ENCODE measurements at places on chromosomes 11 and 22.

DNA sequence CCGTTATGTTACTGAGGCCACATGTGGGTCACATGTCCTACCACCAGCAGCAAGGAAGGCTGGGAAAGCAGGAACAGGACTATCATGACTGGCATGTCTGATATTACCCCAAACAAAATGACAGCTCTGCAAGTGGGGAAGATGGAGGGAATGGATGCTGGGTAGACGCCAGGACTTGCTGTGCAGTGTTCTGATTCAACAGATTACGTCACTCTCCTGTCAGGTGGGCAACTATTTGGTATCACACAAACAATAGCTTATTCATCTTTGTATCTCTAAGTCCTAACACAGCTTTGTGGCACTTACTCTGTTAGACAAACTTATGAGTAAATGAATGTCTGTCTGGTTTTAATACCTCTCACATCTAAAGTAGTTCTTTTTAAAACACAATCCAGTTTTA lies 105.2 kb downstream of the SPON1 start:
- DNase-seq = no peak

- DNase-seq = no peak
Measured at GRCh38 chr11:117439256-117439655, 111.6 kb downstream of the CEP164 start.

DNA sequence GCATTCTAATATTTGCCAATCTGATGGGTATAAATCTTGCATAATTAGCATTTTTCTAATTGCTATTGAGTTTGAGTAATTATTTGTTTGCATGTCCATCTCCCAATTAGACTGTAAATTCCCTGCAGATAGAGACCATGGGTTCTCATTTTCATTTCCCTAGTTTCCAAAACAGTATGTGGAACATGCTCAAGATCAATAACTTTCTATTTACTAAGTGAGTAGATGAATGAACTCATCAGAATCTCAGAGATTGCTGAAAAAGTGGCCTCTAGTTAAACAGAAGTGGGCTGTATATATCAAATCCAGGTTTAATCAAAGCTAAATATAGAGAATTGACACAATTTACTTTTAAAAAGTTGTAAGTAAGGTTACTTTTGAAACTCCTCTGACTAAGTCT lies 138.0 kb upstream of the PGR start:
- DNase-seq = no peak

DNA sequence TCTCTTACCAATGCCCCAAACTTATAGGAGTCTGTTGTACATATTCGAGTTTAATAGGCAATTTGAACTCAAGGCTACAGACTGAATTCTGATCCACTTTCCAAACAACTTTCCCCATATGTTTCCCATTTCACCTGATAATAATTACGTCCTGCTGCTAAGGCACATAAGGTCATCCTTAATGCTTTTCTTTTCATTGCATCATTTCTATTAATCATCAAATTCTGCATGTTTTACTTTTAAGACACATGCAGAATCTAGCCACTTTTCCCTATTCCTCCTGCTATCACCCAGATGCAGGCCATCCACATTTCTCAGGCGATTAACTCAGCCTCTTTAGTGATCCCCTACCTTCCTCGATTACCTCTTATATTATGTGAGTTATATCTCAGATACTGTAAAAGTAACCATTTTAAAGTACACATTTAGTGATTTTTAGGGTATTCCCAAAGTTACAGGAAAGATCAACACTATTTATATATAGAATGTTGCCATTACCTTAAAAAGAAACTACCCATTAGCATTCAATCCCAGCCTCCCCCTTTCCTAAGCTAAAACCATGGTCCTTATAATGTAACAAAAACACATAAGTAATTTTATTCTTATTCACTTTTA lies 14.9 kb downstream of the XKR3 start:
- no peak for DNase-seq

- DNase-seq = no peak
Measured at GRCh38 chr11:16807306-16807705, 68.9 kb downstream of the C11orf58 start.

DNA sequence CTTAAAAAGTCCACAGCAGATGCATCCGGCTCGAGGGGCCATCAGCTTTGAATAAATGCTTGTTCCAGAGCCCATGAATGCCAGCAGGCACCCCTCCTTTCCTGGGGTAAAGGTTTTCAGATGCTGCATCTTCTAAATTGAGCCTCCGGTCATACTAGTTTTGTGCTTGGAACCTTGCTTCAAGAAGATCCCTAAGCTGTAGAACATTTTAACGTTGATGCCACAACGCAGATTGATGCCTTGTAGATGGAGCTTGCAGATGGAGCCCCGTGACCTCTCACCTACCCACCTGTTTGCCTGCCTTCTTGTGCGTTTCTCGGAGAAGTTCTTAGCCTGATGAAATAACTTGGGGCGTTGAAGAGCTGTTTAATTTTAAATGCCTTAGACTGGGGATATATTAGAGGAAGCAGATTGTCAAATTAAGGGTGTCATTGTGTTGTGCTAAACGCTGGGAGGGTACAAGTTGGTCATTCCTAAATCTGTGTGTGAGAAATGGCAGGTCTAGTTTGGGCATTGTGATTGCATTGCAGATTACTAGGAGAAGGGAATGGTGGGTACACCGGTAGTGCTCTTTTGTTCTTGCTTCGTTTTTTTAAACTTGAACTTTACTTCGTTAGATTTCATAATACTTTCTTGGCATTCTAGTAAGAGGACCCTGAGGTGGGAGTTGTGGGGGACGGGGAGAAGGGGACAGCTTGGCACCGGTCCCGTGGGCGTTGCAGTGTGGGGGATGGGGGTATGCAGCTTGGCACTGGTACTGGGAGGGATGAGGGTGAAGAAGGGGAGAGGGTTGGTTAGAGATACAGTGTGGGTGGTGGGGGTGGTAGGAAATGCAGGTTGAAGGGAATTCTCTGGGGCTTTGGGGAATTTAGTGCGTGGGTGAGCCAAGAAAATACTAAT lies 1.9 kb downstream of the NEAT1 start:
- peak; percentile 66 for DNase-seq

DNA sequence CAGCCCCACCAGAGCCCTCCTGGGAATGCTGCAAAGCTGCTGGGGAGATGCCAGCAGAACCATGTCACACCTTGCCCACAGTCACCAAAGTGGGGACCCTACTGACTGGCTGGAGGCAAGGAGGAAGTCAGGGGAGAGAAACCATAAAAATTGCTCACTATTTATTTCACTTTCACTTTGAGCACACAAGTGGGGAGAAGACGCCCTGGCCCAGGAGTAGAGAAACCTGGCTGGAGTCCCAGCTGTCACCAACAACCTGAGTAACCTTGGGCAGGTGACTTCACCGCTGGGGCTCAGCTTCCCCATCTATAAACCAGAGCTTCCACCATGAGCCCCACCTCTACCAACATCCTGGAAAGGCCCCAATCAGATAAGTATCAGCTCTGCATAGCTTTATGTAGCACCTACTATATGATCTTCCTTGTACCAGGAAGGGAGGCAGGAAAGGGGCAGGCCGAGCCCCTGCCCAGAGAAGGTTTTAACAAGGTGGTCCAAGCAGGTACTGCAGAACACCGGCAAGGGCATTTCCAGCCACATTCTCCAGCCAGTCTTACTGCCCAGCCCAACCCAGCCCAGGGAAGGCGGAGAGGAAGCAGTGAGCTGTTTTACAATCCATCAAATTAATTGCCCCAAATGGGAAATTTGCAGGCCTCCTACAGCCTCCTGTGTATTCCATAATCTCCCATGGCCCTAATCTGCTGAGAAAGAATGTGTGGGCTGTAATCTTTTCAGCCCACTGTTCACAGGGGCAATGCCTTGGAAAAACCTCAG lies 27.6 kb downstream of the PLEKHA7 start:
- peak; percentile 43 for DNase-seq

- DNase-seq = peak; percentile 33
Measured at GRCh38 chr11:8593935-8594909, at the start of gene STK33. Gene STK33 (minus strand): TSS chr11:8594228. CDS start chr11:8474905, 119,323 bp downstream.

GRCh38 chr11:126548581-126549550 lies 193.4 kb downstream of the ST3GAL4 start:
- no peak for DNase-seq

- DNase-seq = no peak
Measured at GRCh38 chr11:63951779-63952536, 13.2 kb downstream of the NAA40 start.

All from stimulated activated CD4-positive, alpha-beta T cell treated with anti-CD3 and anti-CD28 coated beads, Interleukin-4, amount 100 ng/mL, for 48 hours (primary cell).